ENCODE measurements at places on chromosomes 4 and X.

- no peak for DNase-seq
Observed at GRCh38 chr4:166140951-166141350, 267.9 kb downstream of the TLL1 start.

DNA sequence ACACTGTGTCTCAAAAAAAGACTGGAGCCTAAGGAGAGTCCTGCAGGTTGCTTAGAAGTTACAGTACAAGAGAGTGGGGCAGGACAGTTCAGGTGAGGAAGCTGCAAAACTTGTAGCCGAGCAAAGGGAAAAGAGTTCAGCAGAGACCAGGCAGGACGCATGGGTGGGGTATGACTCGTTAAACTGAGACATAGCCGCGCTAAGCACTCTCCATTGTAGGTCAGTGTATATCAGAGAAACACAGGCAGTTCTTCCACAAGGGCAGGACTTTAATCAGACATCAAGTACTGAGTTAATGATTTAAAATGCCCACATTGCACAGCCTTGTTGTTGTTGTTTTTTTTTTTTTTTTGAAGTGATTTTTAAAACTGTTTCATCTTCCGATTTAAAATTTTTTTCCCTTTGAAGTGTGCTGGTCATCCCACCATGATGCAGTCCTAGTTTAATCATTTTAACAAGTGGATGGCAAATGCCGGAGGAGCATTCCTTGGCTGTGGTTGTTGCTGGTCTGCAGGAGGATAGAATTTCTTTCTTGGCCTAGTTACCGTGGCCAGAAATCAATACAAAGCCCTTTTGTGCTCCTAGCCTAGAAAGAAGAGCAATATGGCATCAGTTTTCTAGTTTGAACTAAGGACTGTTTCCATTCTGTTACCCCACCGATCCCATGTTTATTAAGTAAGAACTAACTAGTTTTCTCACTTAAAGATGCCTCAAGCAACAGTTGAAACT is 10.3 kb downstream of the LAP3 start:
- no peak for DNase-seq

GRCh38 chr4:39823191-39823590 is 125.3 kb downstream of the UBE2K start:
- DNase-seq: no peak

DNA sequence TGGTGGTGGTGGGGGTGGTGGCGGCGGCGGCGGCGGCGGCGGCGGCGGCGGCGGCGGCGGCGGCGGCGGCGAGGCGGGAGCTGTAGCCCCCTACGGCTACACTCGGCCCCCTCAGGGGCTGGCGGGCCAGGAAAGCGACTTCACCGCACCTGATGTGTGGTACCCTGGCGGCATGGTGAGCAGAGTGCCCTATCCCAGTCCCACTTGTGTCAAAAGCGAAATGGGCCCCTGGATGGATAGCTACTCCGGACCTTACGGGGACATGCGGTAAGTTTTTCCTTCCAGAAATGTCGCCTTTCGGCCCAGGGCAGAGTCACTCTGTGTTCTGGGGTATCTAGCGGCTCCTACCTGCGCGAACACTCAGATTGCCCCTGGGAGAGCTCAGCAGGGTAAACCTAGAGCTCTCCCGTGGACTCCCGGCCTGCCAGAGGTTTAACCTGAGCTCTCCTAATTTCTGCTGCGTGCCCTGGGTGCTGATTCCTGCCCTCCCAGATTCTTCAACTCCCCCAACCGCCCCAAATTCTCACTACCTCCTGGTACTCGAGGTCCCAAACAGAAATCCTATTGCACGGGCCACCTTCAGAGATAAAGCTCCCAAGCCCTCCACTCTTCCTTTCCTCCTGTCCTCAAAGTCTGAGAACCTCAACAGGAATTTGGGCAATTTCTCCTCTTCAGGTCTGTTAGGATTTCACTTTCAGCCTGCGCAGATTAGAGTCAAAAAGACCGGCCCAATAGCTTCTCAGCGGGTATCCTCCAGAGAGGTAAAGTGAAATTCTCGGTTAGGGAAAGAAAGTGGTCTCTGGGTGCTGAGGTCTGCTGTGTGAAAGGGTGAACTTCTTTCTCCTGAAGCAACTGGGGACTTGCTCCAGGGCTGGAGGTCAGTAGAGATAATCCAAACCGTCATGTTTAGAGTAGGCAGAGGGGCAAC is 2.9 kb downstream of the AR start:
- no peak for DNase-seq

DNA sequence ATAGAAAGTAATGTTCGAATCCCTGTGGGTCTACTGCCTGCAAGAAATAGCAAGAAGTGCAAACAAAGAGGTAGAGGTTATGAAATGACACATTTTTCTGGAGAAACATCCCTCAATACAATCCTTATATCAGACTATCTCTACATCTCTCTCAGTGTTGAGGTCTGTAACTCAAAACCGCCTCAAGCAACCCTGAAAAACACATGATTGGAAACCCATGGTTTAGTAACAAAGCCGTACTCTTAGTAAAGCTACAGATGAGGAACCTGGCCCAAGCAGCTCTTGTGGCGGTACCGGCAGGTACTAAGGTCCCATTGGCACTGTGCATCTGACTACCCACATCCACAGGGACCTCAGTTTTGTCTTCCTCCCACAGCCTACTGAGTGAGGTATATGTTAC is 53.9 kb downstream of the IRF2 start:
- no peak for DNase-seq

DNA sequence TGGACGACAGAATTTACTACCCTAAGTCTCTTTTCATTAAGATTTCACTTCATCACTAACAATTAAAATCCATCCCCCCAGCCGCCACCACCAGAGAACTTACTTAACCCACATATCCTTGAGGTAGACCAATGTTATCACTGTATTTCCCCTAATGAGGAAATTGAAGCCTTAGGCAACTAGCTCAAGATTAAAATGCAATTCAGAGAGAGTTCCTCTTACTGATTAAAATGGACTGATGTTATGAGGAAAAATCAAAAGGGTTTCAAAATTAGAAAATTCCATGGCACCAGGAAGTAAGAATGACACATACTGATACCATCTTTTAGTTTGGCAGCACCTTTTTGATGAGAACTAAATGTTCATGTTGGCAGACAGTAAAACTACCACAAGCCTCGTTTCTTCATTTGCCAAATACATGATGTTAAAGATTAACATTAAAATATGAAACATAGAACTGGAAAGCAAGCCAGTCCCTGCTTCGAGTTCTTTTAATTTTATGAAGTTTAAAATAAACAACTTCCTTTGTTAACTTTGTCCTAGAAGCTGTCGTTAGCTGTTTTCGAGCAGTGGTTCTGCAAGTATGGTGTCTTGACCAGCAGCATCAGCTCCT is 69.3 kb upstream of the CCDC160 start:
- no peak for DNase-seq

- no peak for DNase-seq
Observed at GRCh38 chrX:153499876-153500275, 5.1 kb downstream of the BGN start.

DNA sequence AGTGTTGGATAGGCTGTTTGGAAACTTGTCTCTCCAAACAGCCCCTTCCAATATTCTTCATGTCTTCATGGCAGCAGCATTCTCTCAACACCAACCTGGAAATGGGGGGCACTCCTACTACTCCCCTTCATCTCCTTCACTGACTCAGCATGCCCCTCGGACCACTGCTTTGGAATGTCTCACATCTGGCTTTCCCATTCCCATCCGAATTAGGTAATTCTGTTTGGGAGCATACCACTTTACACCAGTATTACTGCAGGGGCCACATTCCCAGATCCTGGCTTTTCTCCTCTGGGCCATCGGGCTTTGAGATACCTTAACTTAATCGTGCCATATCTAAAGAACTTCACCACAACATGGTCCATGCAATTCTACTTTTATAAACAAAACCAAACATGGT is 100.8 kb downstream of the MAML3 start:
- no peak for DNase-seq

DNA sequence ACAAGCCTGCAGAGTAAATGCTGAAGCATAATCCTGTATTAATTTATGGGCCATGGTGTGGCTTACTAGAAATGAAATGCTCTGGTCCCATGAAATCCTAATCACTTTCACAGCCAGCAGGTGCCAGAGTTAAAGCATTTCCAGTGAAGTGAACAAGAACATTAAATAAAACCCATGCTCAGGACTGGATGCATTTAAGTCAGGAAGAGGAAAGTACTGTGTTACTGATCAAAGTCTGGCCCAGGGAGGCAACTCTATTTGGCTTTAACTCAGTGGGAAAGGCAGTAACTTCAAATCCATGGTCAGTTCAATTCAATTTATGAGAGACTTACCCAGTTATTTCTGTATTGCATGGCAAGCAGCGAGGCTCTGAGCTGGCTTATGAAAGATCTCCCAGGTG is 29.2 kb downstream of the AGA start:
- no peak for DNase-seq

- DNase-seq: no peak
Observed at GRCh38 chrX:71228063-71228642, 5.1 kb downstream of the GJB1 start.

DNA sequence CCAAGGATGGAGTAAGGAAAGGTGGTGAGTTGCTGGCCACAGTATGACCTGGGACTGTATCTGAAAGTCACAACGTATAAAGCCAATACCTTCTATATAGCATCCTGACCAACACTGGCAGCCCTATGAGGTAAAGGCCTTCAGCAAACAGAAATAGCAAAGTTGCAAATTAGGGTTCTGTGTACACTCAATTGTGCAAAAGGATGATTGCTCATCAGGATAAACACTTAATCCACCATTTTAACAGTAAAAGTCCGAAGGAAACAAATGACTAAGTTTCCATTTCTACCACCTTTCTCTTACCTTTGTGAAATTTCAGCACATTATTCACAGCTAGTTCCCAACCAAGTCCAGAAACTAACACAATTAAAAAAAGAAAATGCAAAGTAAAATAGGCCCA is 1.4 kb upstream of the FNIP2 start:
- no peak for DNase-seq

- DNase-seq: no peak
Observed at GRCh38 chrX:115503099-115503498, 57.9 kb upstream of the PLS3 start.

DNA sequence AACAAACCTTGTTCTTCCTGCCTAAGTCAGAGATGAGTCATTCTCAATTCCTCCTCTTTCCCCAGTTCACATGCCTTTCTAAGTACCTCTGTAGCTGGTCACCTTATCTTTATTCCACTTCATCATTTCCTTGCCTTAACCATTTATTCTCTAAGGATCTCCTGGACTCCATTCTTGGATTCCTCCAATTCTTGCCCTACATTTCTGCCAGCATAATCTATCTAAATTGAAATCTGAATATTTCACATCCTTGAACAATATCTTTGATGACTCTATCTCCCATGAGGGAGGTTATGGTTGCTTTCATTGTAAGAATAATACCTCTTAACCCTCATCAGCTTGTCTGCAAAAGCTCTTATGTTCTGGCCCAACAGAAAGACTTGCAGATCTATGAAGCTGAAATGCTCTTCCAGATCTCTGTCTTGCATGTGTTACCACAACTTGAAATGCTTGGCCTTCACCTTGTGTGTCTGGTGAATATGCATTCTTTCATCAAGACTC is 28.6 kb upstream of the PDE5A start:
- DNase-seq: no peak

DNA sequence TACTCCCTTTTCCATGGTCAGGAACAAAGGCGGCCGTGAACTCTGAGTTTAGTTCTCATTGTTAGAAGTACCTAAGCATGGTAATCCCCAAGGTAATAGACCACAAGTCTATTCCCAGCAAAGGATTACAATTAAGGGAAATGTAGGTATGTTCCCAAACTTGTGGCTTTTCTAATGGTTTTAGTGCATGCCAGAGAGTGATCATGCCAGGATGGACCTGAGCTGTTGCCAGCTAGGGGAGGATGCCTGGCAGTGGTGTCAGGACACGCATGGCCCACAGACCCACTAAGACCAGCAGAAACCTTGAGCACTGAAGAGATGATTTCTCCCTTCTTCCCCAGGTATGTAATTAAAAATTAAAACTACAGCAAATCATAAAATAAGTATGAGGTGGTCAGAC is 60.8 kb downstream of the COQ2 start:
- no peak for DNase-seq

GRCh38 chr4:14848229-14848628 is 154.1 kb upstream of the CPEB2 start:
- DNase-seq: no peak

DNA sequence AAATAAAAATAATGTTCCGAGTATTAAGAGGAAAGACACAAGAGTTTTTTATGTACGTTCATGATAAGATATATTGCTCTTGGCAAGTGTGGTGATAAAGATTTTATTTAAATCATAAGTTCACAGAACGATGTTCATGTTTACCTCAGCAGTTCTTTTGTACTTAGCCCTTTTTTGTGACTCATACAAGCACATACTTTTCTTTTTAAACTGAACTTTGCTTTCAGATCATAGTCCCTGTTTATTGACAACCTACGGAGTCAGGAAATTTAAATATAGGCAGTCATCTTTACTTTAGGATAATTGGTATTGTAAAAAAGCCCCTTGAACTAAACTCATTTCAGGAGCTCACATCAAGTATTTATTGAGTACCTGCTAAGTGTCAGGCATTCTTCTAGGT is 1.3 kb upstream of the CTSO start:
- DNase-seq: no peak

GRCh38 chr4:960636-961350 is 12.6 kb downstream of the DGKQ start:
- DNase-seq: no peak

DNA sequence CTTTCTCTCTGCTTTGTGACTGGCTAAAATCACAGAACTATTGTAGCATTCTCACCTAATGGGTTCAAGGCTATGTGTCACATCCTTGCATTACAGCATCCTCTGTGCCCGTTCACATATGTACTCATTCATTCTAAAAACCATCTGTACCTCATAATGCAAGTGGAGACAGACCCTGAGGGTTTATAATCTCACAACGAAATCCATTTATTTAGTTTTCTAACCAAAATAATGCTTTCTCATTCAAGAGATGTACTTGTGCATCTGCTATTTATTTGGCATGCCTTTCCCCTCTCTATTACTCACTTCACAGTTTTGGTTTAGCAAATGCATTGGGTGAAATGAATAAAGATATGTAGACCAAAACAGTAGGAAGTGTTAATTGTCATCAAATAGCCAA is 261.5 kb downstream of the DCHS2 start:
- no peak for DNase-seq

DNA sequence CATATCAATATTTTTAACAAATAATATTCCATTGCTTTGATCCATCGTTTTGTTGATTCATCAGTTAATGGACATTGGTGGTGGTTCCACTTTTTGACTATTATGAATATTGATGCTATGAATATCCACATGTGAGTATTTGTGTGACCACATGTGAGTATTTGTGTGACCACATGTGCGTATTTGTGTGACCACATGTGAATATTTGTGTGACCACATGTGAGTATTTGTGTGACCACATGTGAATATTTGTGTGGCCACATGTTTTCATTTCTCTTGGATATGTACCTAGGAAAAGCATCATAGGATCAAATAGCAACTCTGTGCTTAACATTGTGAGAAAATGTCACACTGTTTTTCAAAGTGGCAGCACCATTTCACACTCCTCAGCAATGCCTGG is 433.6 kb upstream of the FRG1 start:
- DNase-seq: no peak

- DNase-seq: no peak
Observed at GRCh38 chrX:73076838-73077237, 2.5 kb downstream of the PABPC1L2A start.

- peak; percentile 69 for DNase-seq
Observed at GRCh38 chrX:155997436-155997835, at the start of gene IL9R. IL9R (plus strand) TSS chrX:155997696; CDS start chrX:155997760, 64 bp downstream.

- DNase-seq: no peak
Observed at GRCh38 chr4:42636645-42636949, 20.3 kb downstream of the ATP8A1 start.

- no peak for DNase-seq
Observed at GRCh38 chrX:88135735-88136134, 611.3 kb upstream of the CPXCR1 start.

- DNase-seq: no peak
Observed at GRCh38 chr4:43837171-43837570, 611.4 kb downstream of the KCTD8 start.
